A673 (cell line): ENCODE measurements at places on chromosomes 1 and 21.

DNA sequence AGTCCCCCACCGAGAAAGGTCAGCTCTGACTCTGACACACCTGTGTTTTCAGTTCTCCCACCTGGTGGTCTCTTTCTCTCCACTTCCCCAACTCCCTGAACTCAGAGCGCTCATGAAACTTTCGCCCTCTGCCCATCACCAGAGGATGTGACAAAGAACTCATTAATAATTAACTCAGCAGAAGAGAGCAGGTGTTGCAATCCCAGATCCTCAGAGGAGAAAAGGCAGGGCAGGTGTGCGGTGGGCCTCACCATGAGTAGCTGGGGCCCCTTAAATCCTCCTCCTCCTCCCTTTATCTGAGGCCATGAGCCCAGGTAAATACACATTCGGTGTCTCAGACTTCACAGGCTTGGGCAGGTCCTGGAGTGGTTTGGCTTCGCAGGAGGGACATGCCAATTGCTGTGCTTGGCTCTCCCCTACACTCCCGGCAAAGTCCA is 1.7 kb upstream of the LAMB3 start:
- no peak for DNase-seq

GRCh38 chr1:54998677-54999076 is at the start of gene BSND:
BSND (plus strand) TSS chr1:54998933; CDS start chr1:54999187, 254 bp downstream.
- no peak for DNase-seq

- DNase-seq: peak; percentile 47
Measured at GRCh38 chr21:33478935-33479678, 667 bp downstream of the TMEM50B start.

DNA sequence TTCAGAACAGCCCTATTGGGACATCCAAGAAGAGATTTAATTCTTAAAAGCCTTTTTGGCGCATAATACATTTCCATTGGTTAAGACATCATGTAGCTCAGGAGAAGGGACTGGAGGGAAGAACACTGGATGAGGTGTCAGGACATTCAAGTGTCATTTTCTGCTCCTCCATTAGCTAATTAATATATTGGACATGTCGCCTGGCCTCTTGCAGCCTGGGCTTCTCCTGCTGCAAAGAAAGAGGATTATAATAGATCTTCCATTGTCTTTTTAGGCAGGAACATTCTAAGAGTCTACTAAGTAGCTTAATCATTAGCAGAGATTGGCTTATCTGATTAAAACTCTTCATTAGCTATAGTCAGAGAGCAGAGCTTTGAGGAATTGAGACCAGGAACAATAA is 151.7 kb upstream of the COA6 start:
- DNase-seq: no peak

- no peak for DNase-seq
Measured at GRCh38 chr1:99674115-99675064, 28.5 kb downstream of the PALMD start.

- DNase-seq: no peak
Measured at GRCh38 chr1:113871597-113872113, at the start of gene PTPN22. PTPN22 (minus strand) TSS chr1:113871712.

DNA sequence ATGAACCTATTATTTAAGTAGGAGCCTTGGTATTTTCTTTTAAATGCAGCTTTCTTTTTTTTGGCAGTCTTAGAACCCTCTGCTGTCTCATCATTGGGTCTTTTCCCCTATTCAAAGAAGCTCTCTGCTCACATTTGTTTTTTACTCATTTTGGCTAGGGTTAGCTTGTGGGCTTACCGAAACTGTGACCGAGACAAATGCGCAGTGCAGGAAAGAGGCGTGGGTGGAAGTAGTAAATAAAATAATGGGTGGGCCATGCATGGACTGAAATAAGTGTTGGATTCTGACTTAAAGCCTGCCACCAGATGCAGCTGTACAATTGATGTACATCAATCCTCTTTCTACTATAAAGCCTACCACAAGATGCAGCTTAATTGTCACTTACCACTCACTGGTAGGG is 14.7 kb downstream of the XPR1 start:
- peak; percentile 51 for DNase-seq

- no peak for DNase-seq
Measured at GRCh38 chr1:94440088-94440487, 21.9 kb downstream of the ABCD3 start.

- DNase-seq: no peak
Measured at GRCh38 chr21:45469273-45470086, 64.5 kb downstream of the COL18A1 start.

DNA sequence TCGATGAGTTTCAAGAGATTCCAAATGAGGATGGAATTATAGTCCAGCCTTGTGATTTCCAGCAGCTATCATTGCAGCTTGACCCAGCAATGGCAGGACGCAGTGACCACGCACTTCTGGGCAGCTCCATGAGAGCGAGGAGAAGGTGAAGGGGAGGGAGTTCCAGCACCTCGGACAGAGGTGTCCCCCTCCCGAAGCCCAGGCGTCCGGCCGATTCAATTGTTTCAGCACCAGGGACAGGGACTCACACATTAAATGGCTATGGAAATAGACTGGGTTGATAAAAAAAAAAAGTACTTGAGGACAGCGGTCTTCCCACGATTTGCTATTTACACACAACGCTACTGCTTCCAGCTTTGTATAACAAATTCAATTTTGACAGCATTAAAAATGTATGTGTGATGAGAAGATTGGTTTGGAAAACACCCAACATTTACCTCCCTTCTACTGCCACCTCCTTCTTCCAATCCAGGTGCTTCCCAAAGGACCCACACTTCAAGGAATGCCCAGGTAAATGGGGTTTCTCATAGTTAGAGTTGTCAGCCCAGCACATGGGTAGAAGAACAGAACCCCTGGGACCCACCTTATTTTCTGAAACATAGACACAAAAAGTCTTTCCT is 71.8 kb downstream of the DISP3 start:
- peak; percentile 86 for DNase-seq
